ENCODE measurements at places on chromosomes 4 and X.

DNA sequence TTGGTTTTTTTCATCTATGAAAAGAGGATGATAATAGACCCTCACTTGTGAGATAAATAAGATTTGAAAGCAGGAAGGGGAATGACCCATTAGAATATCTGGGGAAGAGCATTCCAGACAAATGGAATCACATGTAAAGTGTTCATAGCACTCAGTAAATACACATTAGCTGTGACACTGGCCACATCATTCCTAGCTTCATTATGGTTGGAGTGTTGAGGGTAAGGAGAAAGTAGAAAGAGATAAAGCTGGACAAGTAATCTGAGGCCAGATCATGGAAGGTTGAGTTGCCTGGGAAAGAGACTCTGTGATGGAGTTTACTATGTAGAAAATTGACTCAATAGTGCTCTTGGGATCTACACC, 6.9 kb upstream of the PGRMC1 start:
- DNase-seq = no peak

DNA sequence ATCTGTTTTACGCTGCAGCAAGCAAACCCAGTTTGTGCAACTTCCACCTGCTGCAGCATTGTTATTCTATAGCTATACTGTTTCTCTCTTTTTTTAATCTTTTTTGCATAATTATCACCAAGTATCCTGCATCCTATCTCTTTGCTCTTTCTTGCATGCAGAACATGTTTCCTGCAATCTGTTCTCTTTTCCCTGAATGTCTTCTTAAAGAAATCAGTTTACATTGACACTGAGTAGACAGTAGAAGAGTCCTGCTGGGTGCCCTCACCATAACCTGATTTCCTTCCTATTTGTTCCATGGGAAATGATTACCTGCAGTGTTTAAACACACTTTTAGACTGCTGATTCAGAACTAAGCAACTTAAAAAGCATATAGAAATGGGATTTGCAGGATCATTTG, 964.7 kb downstream of the PCDH19 start:
- no peak for DNase-seq

GRCh38 chr4:9762823-9763475, 18.5 kb upstream of the DRD5 start:
- DNase-seq = peak; percentile 91

- DNase-seq = no peak
Observed at GRCh38 chrX:70183091-70183490, 5.8 kb downstream of the DGAT2L6 start.

DNA sequence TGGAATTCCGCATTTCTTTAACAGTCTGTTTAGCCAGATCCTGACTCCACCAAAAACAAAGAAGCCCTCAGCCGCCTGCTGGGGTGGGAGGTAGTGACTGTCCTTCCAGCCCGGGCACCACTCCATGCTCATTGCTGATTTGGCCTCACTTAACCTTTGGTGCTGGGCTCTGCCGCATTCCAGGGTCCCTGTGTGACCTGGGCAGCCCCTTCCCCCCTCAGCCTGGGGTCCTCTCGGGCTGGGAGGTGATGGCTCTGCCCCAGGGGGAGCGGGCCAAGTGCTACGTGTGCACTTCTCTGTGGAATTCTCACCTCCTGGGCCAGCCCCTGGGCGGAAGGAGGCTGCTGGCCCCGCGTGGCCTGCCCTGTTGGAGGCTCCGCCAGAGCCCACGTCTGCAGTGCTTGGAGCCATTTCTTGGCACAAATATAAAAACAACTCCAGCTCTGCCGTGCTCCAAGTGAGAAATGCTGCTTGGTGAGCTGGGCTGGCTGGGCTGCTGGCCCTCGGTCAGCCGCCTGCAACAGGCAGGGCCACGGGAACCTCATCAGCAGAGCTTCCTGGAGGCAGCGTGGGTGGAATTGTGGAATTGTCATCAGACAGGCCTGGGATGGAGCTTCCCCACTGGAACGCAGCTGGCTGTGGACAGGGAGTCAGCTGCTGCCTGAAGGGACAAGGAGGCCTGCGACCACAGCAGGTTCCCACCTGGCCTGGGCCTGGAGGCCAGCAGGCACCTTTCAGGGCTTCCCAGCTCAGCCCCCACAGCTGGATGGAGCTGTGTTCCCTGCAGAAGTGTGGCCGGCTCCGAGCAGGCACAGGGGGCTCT, 66.0 kb downstream of the TRMT44 start:
- DNase-seq = no peak

DNA sequence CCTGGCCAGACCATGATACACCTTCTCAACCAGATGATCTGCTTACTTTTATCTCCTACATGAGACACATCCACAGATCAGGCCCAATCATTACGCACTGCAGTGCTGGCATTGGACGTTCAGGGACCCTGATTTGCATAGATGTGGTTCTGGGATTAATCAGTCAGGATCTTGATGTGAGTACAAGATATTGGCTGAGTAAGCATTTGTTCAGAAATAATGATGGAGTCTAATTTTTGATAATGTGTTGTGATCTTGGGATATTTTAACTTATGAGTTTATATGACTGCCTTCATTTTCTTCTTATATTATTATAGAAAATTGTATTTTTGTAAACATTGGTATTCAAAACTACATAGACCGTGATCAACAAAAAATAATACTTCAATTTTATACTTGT, 39.4 kb downstream of the SLC10A6 start:
- no peak for DNase-seq

DNA sequence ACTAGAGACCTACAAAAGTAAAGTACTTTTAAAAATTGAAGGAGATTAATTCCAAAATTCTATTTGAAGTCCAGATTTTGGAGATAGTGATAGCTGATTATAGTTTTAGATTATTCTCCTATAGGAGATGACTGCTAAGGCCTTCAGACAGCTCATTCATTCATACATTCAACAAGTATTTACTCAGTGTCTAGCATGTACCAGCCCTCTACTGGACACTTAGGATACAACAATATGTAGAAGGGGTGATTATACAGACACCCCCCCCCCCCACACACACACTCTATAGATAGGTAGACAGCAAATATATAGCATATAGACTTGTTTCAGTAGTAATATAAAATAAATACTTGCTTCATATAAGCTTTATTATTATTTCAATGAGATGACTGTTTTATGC, 60.4 kb upstream of the TAF9B start:
- DNase-seq = peak; percentile 57

- no peak for DNase-seq
Observed at GRCh38 chr4:88810325-88810724, 112.7 kb upstream of the NAP1L5 start.

DNA sequence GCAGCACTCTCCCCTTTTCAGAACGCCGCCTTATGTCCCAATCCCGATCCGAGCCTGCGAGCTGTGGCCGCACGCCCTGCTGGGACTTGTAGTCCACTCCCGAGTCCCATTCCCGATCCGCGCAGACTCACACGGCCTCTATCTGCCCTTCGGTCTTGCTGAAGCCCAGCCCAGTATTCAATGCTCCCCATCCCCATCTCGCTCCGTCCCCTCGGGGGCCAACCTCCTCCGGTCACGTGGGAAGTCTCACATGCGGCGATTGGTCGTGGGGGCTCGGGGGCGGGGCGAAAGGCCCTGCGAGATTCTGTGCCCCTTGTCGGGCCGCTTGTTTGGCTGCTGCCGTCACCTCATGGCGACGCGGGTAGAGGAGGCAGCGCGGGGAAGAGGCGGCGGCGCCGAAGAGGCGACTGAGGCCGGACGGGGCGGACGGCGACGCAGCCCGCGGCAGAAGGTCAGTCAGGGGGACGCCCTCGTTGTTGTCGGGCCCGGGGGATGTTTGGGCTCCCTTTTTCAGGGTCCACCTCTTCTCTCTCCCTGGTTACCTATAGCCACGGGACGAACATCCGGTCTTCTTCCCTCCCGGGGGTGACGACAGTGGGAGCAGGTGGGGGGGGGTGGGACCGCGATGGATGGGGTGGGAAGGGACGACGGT, at the start of gene TXLNG:
TSS of gene TXLNG (plus strand) at position 328 of the 652 bp plus-strand sequence. CDS start at position 350, 22 bp downstream.
- peak; percentile 95 for DNase-seq

DNA sequence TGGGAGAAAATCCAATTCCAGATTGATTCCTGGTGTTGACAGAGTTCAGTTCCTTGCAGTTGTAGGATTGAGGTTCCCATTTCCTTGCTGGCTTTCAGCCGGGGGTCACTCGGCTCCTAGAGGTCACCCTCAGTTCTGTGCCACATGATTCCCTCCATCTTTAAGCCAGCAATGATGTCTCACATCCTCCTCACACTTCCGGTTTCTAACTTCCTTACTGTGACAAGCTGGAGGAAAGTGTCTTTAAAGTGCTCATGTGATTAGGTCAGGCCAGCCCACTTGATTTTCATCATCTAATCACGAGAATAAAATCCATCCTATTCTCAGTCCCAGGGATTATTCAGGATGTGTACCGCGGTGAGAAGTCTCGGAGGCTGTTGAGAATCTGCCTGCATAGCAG, 19.4 kb upstream of the SMIM31 start:
- no peak for DNase-seq

- DNase-seq = peak; percentile 1
Observed at GRCh38 chrX:70096052-70096451, 33.8 kb downstream of the OTUD6A start.

DNA sequence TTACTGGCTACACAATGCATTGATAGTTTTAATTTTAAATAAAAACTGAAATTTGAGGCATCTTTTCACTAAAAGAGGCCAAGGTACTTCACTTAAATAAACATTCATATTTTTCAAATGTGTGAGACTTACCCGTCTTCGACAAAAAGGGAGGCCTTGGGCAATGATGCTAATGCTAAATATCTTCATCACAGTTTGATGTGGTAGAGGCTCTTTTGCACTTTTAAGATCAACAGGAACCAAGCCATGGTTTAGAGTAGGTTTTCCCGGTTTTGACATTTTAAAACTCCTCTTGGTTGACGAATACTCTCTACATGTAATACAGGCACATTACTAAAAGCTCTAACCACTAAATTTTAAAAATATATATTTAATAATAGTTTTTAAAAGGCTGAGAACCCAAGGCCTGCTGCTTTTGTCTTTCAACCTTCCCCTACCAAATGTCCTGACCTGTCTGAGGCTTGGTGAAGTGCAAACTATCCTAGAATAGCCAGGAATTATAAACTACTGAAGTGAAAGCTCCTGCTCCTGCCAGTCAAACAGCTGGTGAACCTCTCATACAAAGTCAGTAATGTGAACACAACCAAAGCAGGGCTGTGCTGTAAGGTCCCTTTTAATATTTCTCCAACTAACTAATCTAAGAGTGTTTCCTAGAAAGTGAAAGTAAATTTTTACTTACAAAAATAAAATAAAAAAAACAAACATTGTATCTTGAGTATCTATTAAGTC, 153.7 kb downstream of the FBXW7 start:
- no peak for DNase-seq

DNA sequence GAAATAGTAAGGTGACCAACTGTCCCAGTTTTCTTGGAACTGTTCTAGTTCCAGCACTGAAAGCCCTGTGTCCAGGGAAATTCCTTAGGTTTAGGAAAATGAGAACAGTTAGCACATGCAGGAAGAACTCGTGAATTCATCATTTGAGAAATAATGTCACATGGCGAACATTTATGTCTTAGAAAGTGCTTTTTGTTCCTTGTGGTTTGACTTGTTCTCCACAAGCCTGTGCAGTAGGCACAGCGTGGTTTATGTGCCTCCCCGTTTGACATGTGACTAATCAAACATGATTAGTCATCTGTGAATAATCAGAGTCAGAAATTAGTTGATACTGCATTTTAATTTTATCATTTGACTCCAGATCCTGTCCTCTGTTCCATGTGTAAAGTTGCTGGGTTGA, 556.0 kb upstream of the CPEB2 start:
- DNase-seq = no peak

DNA sequence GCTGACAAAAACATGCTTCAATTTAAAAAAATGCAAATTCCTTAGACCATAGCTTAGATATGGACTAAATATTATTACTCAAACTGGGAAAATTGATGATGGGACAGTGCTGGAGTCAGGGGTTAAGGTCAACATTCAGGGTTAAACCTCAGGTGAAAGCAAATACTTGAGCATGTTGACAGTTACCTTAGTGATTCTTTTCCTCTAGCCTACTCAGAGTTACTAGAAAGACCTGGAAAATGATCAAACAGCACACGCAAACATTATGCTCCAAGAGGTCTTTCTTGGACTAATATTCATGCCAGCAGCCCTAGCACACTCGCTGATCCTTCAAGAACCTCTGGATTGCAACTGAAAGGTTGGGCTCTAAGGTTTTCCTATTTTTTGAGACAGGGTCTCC, 10.8 kb downstream of the IGFBP7 start:
- DNase-seq = no peak

GRCh38 chrX:16687514-16687913, 25.0 kb downstream of the CTPS2 start:
- no peak for DNase-seq

GRCh38 chr4:66059136-66059535, 388.8 kb upstream of the EPHA5 start:
- DNase-seq = no peak

GRCh38 chr4:164169591-164169990, 584.3 kb upstream of the SMIM31 start:
- no peak for DNase-seq

- DNase-seq = peak; percentile 90
Observed at GRCh38 chr4:47933840-47934239, 19.5 kb upstream of the NFXL1 start.

DNA sequence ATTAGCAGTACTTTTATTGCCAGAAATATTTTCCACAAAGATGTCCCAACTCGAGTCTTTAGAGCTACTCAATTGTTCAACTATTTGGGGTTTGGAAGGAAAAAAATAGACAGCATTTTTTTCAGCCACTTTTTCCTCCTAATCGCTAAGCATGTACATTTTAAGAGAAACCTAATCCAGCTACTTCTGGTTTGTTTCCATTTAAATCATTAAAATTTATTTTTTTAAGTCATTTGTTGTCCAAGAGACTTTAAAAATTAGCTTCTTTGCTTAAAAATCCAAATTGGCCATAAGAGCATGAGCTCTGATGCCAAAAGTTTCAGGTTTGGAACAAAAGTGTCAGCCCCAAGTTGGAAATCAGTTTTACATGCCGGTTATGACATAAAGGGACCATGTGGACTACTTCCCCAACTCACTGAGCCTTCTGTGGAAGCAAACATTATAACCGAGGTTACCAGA, 186.3 kb upstream of the INTU start:
- DNase-seq = no peak

- no peak for DNase-seq
Observed at GRCh38 chr4:76307660-76308014, 1.1 kb downstream of the STBD1 start.

DNA sequence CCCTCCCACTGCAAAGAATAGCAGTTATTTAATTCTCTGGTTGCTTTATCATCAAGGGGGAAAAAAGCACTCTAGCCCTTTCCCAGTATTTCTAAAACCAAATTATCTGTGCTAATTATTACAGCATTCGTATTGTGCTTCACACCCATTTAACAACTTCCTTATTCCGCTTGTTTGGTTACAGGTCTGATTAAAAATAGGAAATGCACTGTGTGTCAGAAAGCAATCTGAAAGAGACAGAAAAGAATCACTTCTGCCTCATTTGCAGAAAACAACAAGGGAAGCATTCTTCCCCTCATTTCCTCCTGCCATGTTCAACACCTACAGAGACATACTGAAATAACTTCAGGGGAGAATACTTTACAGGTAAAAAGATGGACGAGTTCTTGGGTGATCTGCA, 114.9 kb upstream of the MAP3K15 start:
- DNase-seq = no peak
